ENCODE measurements at places on chromosomes 5 and 9. TPM values are rescaled to one million over a fixed set of nuclear protein-coding genes. Genes with fewer than 3 reads are reported as not detected.

GRCh38 chr9:89592963-89593726 is 11.7 kb upstream of the GADD45G start:
- H3K27me3 ChIP-seq, result no peaks in the 10 kb centered on the region
- H3K27ac ChIP-seq, result no peak overlapping the region
- peaks cover 14% of the 10 kb centered on the region for H3K4me1 ChIP-seq
- no peak overlapping the region for H3K4me3 ChIP-seq
- H3K36me3 ChIP-seq, result no peaks in the 10 kb centered on the region

- H3K27me3 ChIP-seq, result no peaks in the 10 kb centered on the region
- H3K4me3 ChIP-seq, result no peak overlapping the region
- H3K27ac ChIP-seq, result no peak overlapping the region
- no peaks in the 10 kb centered on the region for H3K36me3 ChIP-seq
- DNase-seq, result no peak
- H3K4me1 ChIP-seq, result peaks cover 12% of the 10 kb centered on the region
These were observed 37.0 kb upstream of the OSMR start for GRCh38 chr5:38808666-38809343.

GRCh38 chr5:5584236-5584745 is 161.8 kb downstream of the ICE1 start:
- H3K4me3 ChIP-seq, result no peak overlapping the region
- DNase-seq, result no peak
- no peaks in the 10 kb centered on the region for H3K36me3 ChIP-seq
- no peak overlapping the region for H3K27ac ChIP-seq
- no peaks in the 10 kb centered on the region for H3K27me3 ChIP-seq
- H3K4me1 ChIP-seq, result no peaks in the 10 kb centered on the region

DNA sequence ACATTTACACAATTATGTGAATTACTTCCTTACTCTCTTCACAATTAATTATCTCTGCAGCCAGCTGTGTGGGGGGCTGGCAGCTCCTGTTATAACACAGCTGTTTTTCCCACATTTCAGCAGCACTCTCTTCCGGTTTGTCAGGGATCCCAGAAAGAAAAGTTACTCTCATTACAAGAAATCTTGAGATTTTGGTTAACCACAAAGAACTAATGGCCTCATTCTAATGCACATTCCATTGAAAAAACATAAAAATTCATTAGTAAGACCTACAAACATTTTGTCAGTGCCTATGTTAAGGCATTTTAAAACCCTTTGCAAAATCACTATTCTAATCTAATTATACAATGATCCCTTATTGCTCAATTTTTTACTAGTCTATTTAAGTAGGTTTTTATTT is 64.1 kb downstream of the PDE4D start:
- no peak overlapping the region for H3K4me3 ChIP-seq
- H3K36me3 ChIP-seq, result no peaks in the 10 kb centered on the region
- no peaks in the 10 kb centered on the region for H3K4me1 ChIP-seq

DNA sequence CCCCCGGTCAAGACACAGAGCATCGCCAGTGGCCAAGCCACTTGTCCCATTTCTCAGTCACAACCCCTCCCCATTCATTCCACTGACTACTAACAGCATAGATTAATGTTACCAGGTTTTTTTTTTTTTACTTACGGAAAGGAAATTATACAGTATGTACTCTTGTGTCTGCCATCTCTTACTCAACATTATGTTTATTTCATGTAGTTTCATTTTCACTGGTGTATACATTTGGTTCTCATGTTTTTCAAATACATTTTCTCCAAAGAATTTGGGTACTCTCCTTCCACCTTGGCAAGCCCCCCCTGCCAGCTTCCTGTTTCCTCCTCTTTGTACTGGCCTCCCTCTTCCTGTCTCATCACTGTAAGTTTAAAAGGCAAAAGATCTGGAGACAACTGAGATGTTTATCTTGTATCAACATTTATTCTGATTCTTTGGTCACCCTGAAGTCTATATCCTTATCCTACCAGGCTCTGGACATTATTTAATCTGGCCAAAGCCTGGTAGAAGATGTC is 207.3 kb downstream of the SAXO1 start:
- no peaks in the 10 kb centered on the region for H3K27me3 ChIP-seq
- H3K27ac ChIP-seq, result no peak overlapping the region
- no peaks in the 10 kb centered on the region for H3K4me1 ChIP-seq
- H3K36me3 ChIP-seq, result no peaks in the 10 kb centered on the region

DNA sequence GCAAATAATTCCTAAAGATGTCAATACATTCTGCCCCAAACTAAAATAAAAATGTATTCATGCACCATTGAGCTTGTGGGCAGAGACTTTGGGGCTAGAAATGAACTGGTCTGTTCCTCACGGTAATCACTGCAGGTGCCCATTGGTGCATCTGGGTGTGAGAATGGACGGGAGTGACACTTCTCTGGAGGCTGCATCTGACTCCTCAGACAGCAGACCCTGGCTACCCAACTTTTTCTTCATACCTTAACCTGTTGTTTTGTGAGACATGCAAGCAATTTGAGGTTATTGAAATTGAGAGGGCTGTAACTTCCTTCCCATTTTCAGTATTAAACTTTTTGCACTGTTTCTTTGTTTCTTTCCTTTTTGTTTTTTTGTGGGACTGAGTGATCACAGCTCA is 333.4 kb downstream of the ICE1 start:
- no peak overlapping the region for H3K27ac ChIP-seq
- DNase-seq, result no peak
- no peaks in the 10 kb centered on the region for H3K36me3 ChIP-seq
- no peaks in the 10 kb centered on the region for H3K27me3 ChIP-seq

DNA sequence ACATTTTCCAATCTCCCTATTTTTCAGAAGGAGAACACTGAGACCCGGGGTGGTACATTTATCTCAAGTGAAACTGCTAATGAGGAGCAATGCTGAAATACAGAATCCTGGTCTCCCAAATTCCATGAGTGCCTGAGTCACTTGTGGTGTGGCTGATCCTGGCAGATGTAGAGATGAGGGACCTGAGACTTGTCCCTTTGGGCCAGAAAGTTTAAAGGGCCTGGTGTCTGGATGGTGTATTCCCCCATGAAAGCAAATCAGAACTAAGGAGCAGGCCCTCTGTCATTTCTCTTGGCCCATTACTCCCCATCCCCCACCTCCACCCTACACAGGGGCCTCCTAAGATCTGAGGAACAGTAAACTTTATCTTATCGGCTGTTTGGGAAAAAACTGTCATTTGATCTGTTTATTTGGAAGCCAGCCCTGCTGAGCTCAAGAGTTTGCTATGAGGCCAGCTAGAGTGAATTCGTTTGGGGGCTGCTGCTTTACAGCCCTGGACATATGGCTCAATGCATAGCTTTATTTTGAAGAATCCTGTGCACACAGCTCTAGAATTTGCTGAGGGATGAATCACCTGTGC is 140.3 kb downstream of the LHFPL2 start:
- no peak overlapping the region for H3K4me3 ChIP-seq
- peaks cover 56% of the 10 kb centered on the region for H3K4me1 ChIP-seq
- H3K36me3 ChIP-seq, result no peaks in the 10 kb centered on the region
- peak; percentile 72 for DNase-seq

Gene CARD9
- 1.7 TPM for total RNA-seq

Gene TGFBI
- 131 TPM for total RNA-seq

Gene HSPA9
- 537 TPM for total RNA-seq

All from Caco-2 (cell line).